ENCODE measurements at places on chromosomes 2 and 18.

- no peak for DNase-seq
Observed at GRCh38 chr2:239807568-239807967, 217.6 kb downstream of the NDUFA10 start.

DNA sequence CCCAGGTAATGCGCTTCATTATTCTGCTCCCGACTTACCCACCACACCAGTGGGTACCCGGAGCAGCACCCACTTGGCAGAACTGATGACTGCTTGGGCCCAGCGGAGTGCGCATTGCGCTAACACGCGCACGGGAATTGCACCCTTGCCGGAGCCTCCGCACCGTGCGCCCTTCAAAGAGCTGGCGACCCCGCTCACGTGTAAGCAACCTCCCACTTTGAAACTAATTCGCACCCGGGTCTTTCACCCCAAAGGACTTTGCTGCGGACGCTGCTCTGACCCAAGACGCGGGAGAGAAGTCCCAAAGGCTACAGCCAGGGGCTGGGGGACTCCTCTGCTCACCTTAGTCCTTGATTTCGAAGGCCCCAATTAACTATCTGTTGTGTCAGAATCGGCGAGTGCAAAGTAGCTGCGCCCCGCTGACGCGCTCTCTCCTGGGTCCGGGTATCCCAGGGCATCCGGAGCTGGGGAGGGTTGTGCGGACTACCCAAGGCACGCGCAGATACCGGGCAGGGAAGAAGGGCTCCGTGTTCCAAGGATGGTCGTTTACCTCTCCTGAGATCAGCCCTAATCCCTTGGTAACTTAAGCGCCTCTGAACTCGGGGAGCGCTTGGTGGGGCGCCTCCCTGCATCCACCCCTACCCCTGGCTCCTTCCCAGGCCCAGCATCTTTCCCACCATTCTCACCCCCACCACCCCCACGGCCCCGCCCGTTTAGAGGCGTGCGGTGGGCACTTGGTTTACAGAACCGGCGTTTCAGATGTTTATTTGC, 13.1 kb upstream of the SATB2 start:
- DNase-seq = no peak

- DNase-seq = no peak
Observed at GRCh38 chr2:42060718-42061619, 13.1 kb downstream of the PKDCC start.

- no peak for DNase-seq
Observed at GRCh38 chr2:15975261-15975600, 34.9 kb downstream of the MYCN start.

- no peak for DNase-seq
Observed at GRCh38 chr2:143786026-143786765, 657.0 kb downstream of the ARHGAP15 start.

All from G401 (cell line).